ENCODE measurements at places on chromosomes 5 and 9.

GRCh38 chr9:105647595-105648349 is 14.5 kb upstream of the TAL2 start:
- DNase-seq, result no peak

GRCh38 chr5:168528521-168529373 is at the start of gene FBLL1:
Gene FBLL1 (plus strand): TSS chr5:168529305. CDS start chr5:168529505, 200 bp downstream.
- no peak for DNase-seq

- DNase-seq, result no peak
Measured at GRCh38 chr9:125890826-125891225, 143.7 kb downstream of the PBX3 start.

DNA sequence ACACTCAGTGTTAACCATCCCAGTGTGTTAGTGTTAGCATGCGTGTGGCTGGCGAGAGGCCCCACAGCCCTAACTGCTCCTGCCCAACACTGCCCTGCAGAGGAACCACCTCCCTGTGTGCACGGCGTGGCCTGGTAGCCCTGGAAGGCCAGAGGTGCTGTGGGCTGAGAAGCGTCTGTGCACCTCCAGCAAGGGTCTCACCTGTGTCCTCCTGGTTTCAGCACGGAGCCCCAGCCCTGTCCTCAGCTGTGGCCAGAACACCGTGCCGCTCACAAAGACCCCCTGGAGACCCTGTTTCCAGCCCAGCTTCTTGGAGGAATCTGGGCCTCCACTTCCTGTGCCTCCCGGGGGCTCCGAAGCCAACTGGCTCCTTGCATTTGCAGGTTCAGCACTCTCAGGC is 56.1 kb upstream of the NRARP start:
- DNase-seq, result no peak

GRCh38 chr5:138177941-138178515 is 402 bp downstream of the BRD8 start:
- DNase-seq, result no peak

GRCh38 chr5:129687941-129688340 is 60.0 kb upstream of the MINAR2 start:
- no peak for DNase-seq
